ENCODE measurements at places on chromosomes 5 and 9. TPM values are rescaled to one million over a fixed set of nuclear protein-coding genes. Genes with fewer than 3 reads are reported as not detected.

DNA sequence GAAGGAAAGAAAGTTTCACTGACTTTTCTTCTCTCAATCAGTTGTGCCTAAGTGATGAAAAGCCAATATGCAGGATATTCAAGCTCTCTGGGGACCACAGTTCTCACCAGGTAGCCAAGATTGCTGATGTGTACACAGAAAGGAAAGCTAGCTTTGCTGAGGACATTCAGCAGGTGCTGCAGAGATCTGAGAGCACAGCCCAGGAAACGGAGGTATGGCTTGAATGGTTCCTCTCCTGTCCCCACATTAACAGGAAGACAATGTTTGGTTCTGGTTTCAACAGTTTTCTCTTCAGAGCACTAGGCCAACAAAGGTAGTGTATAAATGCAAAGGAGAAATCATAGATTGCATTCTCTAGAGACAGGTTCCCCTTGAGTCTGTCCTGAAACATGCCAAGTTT lies 69.6 kb downstream of the PTPDC1 start:
- DNase-seq, result no peak

DNA sequence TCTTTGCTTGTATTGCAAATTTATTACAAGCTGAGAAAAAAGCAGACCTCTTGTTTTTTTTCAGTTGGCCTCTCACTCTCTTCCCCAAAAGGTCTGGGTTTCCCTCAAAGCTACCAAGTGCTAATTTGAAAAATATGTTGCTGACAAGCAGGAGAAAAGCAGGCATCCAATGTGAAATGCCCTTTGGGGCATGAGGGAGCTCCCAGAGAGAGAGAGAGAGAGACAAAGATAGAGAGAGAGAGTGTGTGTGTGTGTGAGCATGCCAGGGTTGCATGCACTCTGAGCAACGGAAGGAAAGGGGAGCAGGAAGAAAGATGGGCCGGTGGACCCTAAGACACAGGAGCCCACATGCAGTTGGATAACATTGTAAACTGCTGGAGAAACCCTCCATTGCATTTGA lies 358.4 kb downstream of the TMEM38B start:
- DNase-seq, result no peak

The APBA1 gene
- 2.3 TPM for total RNA-seq

The ZNF474 gene
- not detected for total RNA-seq

DNA sequence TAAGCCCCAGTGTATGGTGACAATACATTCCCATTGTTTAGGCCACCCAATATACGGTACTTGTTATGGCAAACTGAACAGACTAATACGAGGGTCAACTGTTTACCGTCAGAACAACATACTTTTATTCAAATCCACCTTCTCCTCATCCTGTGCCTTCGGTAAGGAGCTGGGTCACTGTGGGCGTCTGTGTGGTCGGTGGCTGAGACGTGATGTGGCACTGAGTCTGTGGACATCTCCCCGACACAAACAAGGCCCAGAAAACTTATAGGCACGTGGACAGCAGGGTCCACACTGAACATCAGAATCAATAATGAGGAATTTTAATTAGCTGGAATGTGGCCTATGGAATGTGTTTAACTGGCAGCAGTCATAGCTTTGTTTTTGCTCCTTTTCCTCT lies 154.3 kb upstream of the IRX2 start:
- DNase-seq, result no peak

DNA sequence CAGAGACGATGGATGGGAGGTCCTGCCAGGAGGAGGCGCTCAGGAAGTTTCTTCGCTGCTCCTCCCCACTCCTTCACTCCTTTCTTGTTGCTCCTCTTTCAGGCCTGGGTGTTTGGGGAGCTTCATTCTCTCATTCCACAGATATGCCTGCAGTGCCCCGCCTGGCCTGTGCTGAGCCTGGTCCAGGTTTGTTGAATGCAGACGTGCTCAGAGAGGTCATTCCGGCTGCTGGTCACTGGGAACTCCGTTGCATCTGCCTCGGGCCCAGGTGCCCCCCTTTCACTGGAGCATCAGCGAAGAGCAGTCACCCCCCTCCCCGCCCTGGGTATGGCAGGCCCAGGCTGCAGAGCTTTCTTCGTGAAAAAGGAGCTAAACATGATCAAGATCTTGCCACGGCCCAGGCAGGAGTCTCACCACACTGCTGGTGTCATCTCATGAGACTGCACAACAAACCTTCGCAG lies 15.5 kb downstream of the SURF6 start:
- no peak for DNase-seq

DNA sequence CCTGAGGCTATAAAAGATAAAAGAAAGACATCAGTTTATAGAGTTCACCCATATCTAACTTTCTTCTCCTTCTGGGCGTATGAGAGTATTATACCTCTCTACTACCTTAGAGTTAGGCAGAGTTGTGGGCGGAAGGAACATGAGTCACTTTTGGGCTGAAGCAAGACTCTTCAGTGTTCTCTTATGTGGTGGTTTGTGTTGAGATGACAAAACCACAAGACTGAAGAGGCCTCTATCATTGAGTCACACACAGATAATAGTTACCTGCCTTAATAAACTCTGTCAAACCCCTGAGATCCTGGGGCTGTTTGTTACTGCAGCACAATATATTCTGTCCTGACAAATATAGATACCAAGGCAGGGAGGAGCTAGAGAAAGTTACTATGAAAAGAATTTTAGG lies 184.2 kb downstream of the EFNA5 start:
- no peak for DNase-seq

The PWWP2A gene
- total RNA-seq, result 22.6 TPM

DNA sequence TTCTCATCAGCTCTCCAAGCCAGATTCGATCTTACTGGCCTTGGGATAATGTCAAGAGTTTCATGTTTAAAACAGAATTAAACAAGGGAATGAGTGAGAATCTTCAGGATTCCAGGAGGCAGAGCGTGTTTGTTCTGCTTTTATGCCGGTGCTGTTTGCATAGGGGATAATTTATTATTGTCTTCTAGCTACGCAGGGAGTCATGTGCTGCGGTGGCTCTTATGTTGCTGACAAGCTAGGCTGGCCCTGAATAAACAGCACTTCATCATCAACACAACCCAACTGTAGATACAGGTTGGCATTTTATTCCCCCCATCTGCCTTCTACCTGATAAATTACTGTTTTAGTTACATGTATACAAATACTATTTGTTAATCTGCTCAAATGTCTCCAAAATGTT lies 47.1 kb upstream of the PCA3 start:
- no peak for DNase-seq

The RNF224 gene
- total RNA-seq, result not detected

DNA sequence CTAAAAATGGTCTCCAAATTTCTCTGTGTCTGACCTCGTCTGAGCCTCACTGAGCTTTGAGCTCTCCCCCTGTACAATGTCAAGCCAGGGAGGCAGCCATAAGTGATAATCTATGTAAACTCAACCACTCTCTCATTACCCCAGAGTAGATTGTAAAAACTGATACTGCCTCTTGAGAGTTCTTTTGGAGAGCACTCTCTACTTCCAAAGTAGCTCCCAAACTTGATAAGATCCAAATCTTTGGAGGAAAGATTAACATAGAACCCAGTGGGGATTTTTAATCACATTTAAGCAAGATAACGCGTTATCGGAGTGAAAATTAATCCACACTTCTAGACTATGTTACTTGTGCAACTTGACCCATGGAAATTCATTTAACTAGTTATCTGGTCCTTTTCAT lies 54.9 kb downstream of the TMEM167A start:
- DNase-seq, result no peak

DNA sequence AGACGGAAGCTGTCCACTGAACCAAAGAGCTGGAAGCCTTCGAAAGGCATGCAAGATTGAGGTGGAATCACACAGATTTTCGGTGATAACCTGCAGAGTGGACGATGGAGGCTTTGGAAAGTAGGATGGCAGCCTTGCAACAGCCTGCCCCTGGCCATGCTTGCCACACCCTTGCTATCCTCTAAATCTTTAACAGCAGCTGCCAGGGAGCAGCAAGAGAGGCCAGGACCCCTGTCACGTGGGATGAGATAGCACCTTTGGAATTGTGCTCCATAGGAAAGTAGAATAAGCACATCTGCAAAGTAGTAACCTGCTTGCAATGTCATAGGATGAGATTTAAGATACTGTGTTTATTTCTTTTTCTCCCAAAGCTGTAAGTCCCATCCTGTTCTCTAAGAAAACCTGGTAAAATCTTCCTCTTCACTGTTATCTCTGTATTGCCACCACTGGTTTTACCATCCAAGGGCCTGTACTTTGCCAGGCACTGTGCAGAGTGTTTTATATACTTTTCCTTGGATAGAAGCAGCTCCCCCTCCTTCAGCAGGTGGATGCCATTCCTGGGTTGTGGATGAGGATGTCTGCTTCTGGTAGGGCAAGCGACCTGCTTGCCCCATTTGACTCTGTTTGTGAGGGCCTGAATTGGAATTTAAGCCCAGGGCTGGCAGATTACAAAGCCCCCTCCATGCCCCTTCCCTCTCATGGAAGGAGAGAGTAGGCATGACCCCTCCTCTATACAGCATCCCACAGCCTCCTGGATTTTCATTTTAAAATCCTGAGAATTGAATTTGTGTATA lies 10.1 kb downstream of the TRIO start:
- no peak for DNase-seq

The NMUR2 gene
- total RNA-seq, result not detected

DNA sequence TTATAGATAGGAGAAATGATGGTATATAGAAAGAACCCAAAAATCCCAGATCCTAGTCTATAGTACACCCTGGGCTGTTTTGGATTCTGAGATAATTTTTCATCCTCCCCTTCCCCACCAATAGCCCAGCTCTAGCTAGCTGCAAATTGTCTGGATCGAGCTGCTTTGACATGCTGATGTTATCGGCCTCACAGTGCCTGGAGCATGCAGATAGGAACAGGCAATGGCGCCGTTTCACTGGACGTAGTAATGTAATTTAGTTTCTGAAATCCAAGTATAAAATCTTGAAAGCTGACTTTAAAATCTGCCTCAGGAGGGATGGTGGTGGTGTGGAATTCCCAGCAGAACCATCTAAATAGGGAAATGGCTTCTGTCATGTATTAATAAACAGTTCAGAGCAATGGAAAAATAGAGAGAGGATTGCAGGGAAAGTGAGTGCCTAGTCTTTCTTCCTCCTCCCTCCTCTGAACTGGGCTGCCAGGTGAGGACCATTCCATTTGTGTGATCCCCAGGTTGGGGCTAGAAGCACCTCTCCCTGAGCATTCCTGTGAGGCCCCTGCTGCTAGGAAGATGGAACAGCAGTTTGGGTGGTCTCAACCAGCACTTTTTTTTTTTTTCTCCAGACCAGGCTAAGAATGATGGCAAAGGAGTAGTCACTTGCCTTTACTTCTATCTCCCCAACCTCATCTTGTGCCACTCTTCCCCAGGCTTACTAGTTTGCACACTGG lies 31.9 kb downstream of the FAM219A start:
- no peak for DNase-seq
